T-helper 17 cell (primary cell): ENCODE measurements at places on chromosomes 3 and 15. TPM values are rescaled to one million over a fixed set of nuclear protein-coding genes. Genes with fewer than 3 reads are reported as not detected.

- no peak for DNase-seq
Measured at GRCh38 chr15:60969658-60970057, 259.4 kb downstream of the RORA start.

- DNase-seq: no peak
Measured at GRCh38 chr3:58085616-58086015, 77.4 kb downstream of the FLNB start.

DNA sequence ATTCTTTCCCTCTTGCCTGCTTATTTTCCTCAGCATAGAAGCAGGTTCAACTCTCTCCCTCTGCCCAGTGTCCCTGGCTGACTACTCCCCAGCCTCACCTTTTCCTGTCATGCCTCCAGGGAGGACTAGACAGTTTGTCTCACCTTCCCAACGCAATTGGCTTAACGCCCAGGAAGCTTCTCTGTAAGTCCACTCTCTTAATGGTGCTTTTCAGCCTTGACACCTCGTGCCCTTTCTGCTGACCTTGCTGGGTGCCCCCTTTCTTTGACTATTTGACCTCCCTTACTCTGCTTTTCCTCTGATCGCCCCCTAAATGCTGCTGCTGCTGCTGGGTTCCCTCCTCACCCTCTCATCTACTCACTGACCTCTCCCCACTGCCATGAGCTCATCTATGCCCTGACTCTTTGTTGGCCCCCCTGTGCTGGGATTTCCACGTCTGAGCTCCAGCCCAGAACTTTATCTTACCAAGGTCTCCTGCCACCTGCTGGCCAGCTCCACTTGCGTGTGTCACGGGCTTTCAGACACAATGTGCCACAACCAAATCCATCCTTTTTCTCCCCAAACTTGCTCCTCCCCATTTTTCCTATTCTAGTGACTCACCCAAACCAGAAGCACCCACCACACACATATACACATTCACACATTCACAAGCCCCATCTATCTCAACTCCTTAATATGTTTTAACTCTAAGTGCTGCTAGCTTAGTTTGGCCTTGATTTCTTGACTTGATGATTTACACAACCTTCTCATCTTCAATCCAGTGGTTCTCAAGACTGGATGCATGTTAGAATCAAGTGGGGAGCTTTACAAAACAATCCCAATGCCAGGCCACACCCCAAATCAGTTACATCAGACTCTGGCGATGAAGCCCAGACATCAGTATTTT lies 16.6 kb downstream of the EPB42 start:
- DNase-seq: peak; percentile 24

- no peak for DNase-seq
Measured at GRCh38 chr15:64611085-64611725, 150.8 kb downstream of the ZNF609 start.

GRCh38 chr15:62445244-62445643 lies 280.2 kb upstream of the C2CD4B start:
- no peak for DNase-seq

- DNase-seq: no peak
Measured at GRCh38 chr3:103184772-103185171, 750.0 kb downstream of the ZPLD1 start.

- DNase-seq: no peak
Measured at GRCh38 chr15:55247311-55247710, 42.3 kb downstream of the RAB27A start.

DNA sequence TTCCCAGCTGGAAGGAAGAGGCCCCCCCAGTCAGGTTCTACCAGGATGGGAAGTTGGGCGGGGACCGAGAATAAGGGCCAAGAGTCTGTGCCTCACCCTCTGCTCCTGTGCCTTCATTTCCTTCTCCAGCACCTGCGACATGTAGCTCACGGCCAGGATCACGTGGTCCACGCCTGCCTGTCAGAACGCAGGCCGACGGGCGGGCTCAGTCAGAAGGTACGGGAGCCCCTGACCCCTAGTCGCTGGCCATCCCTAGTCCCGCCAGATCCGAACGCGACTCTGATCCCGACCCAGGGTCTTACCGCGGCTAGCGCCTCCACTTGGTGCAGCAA lies 489 bp downstream of the GMPPB start:
- peak; percentile 40 for DNase-seq

- DNase-seq: no peak
Measured at GRCh38 chr3:42442640-42443039, 32.2 kb upstream of the LYZL4 start.

DNA sequence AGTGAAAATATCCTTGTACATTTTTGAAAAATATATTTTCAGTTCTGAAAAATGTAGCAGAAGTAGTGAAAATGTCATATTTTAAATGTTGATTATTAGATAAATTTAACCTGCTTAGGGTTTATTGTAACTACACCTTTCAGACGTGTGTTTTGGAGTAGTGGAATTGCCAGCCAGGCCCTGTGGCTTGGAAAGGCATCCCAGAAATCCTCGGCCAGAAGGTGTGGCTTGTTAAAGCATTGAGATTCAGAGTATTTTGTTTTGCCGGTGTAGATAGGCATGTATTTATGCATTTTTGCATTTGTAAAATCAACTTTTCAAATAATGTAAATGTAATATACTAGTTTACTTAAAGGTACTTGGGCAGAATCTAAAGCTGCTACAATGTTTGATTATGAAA lies 7.0 kb downstream of the EBLN2 start:
- no peak for DNase-seq

DNA sequence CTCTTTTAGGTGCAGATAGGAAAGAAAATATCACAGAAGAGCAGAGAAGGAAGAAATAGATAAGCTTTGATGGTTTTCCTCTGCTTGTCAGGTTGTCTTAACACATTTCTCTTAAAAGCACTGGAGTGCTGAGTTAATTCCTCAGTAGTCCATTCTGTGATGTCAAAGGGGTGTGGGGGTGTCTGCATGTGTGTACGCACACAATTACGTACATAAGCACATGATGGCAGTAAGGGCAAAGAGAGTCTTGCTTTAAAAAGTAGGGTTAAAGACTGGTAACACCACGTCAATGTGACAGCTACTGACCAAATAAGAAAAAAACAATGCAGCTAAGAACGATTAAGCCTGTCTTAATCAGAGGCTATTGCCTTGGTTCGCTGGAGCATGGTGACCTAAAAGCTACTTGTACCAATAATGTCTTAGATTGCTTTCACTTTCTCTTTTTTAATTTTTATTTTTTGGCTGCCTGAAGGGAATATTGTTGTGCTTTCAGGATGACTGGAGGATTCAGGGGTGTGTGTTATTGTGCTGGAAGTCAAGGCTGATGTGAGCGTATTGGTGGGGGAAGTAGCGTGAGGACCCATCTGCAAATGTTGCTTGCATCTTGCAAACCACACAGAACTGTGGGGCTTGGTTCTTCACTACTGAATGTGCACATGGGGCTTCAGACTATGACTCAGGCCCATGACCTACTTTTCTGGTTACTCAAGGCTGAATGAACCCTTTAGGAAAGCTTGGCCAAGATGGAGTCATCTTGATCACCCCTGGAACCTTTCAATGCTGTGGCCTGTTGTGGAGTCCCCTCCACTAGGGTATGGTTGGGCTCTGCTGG lies 417.8 kb upstream of the TPM1 start:
- DNase-seq: no peak

DNA sequence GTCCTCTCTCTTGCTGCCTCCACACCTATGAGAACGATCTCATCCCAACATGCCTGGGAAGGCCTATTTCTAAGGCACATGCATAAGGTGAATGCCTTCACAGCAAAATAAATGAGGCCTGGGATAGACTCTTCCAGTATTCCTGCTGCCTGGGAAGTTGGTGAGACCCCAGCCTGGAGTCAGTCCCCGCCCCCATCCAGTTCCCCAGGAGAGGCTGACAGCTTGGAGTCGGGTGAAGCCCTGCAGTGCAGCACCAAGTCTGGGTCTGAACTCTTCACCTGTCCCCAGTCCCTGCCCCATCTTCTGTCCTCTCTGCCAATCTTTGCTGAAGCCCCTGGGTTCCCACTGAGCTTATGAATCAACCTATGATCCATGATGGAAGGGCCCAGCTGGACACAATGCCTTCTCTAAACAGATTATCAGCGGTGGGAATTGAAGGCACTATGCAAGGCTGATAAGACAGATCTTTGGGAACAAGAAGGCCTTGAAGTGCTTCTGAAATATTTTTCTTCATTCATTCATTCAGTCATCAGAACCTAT lies 10.2 kb upstream of the APBA2 start:
- no peak for DNase-seq

DNA sequence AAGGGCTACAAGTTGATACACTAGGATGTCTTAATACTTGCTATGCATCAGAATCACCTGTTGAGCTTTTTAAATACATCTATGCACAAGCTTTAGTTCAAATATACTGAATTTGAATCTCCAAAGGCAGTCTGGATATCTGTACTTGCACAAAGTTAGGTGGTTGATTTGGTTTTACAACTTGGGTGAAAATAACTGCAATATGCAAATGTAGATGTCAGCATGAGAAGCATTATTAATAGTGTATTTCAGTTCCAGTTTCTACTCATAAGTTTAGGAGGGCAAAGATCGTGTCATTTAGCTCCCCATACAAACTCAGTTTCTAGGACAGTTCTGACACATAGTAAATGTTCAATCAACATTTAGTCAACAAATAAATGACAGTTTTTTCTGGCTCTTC lies 25.6 kb downstream of the IQCB1 start:
- DNase-seq: no peak

GRCh38 chr3:45199837-45200648 lies 26.0 kb downstream of the TMEM158 start:
- no peak for DNase-seq

DNA sequence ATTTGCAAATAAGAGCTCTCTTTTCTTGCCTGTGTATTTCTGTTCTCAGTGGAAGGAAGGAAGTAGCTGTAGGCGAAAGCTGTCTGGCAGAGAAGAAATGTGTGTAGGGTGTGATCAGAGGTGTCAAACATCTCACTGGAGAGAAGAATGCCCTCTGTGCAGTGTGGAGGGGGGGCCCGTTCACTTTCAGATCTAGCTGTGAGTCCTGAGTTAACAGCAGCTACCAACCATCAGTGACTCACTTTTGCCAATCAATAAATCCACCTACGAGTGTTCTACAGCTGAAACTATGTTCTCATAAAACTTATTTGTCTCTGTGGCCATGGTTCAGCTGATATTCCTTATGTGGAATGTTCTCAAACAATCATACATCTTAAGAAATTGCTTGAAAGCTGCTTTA lies 103.7 kb downstream of the FRMD4B start:
- DNase-seq: no peak

DNA sequence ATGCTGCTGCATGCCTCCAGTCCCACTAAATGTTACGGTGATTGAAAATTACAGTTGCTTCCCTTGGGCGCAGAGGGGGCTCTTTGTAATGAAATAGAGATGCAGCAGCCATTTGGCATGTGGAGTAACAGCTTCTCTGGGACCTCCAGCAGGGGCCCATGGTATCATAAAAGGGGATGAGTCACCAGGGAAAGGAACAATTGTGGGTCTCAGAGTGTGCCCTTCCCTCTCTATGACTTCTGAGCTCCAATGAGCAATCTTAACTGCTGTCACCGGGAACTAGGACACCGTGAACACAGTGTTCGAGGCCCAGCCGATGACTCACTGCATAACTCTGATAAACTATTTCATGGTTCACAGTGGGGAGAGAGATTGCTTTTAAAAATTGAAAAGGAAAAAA lies 164.8 kb upstream of the NUDT16 start:
- no peak for DNase-seq

DNA sequence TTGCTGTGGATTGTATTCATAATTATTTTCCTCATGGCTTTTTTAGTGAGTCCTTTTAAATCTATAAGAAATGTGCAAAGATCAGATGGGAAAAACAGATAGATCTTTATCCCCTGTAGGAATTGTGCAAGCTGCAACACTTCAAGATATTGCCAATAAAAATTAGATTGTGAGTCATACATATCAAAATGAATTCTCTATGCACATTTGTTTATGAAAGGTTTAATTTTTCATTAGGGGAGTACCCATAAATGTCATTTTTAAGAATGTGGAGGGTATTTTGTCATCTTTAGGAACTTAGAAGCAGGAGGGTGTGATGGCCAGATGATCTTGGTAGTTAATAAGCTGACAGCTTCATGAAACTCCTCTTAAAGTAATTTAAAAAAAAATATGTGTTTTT lies 2.9 kb downstream of the PIAS1 start:
- DNase-seq: no peak

GRCh38 chr3:4343258-4343657 lies 40.1 kb downstream of the SETMAR start:
- DNase-seq: no peak

DNA sequence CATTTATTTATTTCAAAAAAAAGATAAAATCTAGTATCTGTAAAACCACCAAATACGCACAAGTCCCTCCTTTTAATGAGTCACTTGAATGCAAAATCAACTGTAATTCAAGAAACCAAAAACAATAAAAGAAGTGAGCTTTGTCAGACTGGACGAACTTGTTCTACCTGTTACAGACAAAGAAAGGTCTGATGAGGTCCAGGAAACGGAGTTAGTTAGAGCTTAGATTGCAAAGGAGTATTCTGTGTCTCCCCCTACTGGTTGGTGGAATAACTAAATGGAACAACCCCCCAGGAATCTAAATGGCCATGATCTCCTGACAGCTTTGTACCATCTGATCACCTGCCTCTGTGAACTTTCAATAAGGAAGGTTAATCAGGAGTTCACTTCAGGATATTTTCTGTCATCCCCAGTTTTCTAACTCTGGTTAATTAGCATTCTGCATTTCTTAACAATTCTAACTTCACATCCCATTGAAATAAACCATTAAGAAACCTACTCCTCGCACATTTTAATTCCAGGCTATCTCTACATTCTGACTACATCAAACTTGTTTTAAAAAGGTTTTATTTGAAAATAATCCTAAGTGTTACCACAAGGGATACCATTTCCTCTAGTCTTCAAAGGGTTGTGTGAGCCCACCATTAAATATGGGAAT lies 333.0 kb upstream of the SATB1 start:
- DNase-seq: no peak

GRCh38 chr15:96497951-96498350 lies 167.5 kb downstream of the NR2F2 start:
- DNase-seq: no peak

Gene GOLGA8J
- 0.50 TPM for total RNA-seq

Gene NTRK3
- not detected for total RNA-seq

Gene SLC28A2
- not detected for total RNA-seq

Gene PPCDC
- total RNA-seq: 8.9 TPM

Gene SSUH2
- total RNA-seq: not detected

Gene RASGRF1
- not detected for total RNA-seq

Gene FETUB
- not detected for total RNA-seq

Gene SKOR1
- total RNA-seq: 2.7 TPM

Gene ACAN
- total RNA-seq: not detected

Gene SST
- total RNA-seq: not detected

Gene UACA
- 1.7 TPM for total RNA-seq

Gene GOLGA8G
- not detected for total RNA-seq

Gene WWTR1
- 0.77 TPM for total RNA-seq
